Stimulated activated CD8-positive, alpha-beta memory T cell treated with anti-CD3 and anti-CD28 coated beads, Interleukin-7, amount 100 ng/mL, for 1 hour (primary cell): ENCODE measurements at places on chromosomes 11 and 22.

DNA sequence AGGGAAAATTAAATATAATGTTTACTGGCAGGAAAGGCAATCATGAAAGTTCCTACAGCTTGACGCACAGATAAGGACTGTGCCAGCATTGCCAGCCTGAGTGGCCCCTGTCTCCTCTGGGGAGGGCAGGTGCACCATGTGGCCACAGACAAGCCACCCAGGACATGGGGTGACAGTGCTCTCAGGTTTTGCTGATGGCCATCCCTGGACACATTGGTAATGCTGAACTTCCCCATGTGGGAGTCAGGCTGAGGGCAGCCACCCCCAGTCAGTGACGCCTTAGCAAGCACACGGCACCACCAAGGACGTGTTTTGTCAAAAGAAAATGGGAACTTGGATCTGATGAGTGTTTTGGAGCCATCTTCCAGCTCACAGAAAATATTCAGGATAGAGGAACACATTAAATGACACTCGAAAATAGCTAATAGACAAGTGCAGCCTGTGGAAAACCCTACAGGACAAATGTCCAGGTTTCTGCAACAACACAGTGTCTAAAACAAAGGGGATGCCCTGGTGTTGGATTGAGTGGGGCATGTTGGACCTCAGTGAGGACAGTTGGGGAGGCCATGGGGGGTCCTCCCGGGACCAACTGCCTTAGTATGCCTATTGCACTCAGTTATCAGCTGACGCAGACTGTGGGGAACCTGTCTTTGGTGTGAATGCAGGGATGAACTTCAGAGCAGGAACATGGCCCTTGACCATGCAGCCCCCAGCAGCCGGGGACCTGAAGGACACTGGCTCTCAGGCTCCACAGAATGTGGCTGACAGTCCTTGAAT lies 1450.5 kb downstream of the BRD1 start:
- DNase-seq = no peak

DNA sequence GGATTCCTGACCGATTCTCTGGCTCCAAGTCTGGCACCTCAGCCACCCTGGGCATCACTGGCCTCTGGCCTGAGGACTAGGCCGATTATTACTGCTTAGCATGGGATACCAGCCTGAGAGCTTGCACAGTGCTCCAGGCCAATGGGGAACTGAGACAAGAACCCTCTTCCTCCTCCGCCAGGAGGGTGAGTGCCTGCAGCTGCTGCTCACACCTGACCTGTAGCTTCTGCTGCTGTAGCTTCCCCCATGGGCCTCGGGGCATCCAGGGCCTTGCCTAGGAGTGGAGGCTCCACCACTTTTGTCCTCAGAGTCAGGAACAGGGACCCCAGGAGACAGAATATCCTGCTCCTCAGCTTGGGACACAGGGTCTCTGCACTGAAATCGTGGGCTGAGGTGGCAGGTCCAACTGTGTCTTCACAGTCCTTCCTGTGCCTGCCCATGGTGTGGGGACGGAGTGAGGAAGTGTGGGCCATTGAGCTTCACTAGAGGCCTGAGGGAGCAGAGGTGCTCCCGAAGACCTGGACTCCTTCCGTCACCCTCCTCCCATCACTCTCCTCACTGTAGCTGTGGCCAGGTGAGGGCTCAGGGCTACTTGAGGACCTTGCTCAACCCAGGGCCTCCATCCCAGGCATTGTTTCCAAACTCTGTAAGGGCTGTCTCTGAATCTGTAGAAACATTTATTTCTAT lies 103.8 kb downstream of the ZNF280B start:
- no peak for DNase-seq

DNA sequence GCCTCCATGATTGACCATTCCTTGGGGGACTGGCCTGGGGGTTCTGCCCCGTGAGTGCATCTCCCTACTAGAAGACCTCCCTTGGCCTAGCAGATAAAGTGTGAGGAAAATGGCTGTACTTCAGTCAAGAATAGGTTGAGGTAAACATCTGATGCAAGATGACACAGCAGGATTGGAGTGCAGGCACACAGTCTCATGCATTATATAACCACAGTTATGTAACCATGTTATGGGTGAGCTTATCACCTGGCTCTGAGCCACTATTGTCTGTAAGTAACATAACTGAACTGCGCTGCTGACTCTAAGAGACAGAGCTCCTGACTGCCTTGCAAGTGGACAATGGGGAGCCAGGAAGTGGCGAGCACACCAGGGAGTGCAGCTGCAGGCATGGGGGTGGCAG lies 378.7 kb upstream of the ANO5 start:
- DNase-seq = no peak

GRCh38 chr22:40055143-40055883 lies 60.6 kb downstream of the FAM83F start:
- no peak for DNase-seq

- no peak for DNase-seq
These were observed 22.8 kb downstream of the OSBP2 start for GRCh38 chr22:30717331-30717921.

GRCh38 chr22:22752556-22753477 lies 108.4 kb downstream of the GGTLC2 start:
- DNase-seq = no peak

GRCh38 chr11:91489989-91490388 lies 734.6 kb upstream of the FAT3 start:
- DNase-seq = no peak

DNA sequence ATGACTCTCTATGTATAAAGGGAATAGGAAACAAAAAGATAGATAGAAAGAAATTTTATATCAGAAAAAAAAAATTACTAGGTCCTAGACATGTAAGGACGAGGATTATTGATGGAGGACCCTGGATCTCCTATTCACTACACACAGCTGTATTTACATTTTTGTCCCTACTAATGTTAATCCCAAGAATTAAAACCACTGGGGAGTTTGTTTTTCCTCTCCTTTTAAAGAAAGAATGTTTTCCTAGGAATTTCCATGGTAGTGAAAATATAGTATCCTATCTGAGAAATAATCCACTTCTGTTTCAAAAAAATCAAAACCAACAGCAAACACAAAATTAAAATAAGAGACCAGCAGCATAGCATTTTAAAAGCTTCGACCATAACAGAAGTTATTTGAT lies 41.1 kb downstream of the PDGFD start:
- DNase-seq = no peak

DNA sequence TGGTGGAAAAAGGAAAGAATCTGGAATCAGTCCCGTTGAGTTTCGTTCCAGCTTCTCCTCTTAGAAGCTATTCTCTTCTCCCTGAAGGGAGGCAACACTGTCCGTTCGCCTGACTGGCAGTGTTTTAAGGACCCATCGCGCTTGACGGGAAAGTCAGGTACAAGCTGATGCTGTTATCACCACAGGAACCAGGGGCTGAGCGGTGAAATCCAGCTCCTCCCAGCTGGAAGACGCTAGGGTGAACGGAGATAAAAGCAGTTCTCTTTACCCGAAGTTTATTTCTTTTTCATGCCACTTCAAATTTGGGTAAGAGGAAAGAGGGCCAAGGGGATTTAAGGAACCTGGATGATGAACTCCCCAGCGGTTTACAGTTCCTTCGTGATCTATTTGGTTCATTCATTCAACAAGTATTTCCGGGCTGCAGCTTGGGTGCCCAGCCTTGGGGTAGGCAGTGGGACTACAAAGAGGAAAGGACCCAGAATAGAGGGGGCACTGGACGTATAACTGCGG lies 551 bp upstream of the DEUP1 start:
- no peak for DNase-seq

DNA sequence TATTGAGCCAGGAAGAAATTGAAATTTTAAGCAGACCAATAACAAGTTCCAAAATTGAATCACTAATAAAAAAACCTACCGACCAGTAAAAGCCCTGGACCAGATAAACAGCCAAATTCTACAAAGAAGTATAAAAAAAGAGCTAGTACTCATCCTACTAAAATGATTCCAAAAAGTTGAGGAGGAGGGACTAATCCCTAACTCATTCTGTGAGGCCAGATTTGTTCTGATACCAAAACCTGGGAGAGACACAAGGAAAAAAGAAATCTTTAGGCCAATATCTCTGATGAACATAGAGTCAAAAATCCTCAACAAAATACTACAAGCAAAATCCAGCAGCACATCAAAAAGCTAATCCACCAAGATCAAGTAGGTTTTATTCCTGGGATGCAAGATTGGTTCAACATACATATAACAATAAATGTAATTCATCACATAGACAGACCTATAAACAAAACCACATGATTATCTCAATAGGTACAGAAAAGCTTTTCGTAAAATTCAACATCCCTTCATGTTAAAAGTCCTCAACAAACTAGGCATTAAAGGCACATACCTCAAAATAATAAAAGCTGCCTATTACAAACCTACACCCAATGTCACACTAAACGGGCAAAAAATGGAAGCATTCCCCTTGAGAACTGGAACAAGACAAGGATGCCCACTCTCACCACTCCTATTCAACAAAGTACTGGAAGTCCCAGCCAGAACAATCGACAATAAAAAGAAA lies 13.1 kb downstream of the OR52A5 start:
- no peak for DNase-seq

- DNase-seq = no peak
These were observed 66.6 kb upstream of the OPCML start for GRCh38 chr11:133598906-133599305.

DNA sequence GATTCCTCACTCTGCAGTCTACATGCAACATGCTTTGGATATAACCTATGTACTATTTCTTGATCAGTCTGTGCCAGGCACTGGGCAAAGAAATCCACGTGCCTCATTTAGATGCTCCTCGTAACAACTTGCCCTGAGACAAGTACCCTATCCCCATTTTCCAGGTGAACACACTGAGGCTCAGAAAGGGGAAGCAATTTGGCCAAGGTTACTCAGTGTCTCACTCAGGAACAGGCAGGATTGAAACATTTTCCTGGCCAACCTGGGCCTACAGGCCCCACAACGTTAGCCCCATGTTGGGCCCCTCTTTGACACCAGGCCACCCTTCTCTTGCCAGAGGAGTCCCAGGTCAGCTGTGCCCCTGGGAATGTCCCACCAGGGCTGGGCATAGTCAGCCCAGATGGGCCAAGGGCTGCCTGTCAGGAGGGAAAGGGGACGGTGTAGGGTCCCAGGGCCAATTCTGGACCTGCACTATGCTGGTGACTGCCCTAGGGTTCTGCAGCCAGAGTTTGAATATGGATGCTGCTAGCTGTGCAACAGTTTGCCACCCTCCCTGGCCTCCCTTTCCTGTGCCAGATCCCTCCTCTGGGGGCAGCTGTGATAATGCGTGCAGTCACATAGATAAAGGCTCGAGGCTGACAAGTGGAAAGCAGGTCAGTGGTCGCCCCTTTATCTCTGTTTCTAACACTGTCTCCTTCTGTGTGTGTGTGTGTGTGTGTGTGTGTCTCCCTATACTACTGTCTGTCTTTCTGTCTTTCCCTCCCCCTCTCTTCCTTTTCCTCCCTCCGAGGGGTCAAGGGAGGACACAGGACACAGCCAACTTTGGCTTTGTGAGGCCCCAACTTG lies 10.4 kb upstream of the EMID1 start:
- no peak for DNase-seq

GRCh38 chr22:36828815-36829214 lies 12.0 kb upstream of the PVALB start:
- DNase-seq = no peak

GRCh38 chr22:25139062-25139461 lies 60.6 kb upstream of the CRYBB3 start:
- no peak for DNase-seq

DNA sequence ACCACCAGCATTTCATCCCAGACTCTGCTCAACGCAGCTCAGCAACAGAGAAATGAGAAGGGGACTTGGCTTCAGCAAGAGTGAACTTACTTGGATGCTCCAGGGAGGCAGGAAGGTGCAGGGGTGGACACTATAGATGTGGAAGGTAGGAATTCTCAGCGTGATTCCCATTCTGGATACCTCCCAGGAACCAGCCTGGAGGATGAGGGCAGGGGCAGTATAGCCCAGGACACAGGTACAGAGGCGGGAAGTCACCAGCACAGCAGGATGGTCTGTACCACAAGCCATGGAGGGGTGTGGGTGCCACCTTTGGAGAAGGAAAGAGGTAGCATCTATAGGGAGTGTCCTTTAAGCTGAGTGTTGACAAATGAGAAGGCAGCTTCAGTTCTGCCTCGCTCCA lies 1275.2 kb downstream of the TBC1D22A start:
- DNase-seq = no peak

- no peak for DNase-seq
These were observed 292.5 kb downstream of the TMEM135 start for GRCh38 chr11:87330187-87330601.

DNA sequence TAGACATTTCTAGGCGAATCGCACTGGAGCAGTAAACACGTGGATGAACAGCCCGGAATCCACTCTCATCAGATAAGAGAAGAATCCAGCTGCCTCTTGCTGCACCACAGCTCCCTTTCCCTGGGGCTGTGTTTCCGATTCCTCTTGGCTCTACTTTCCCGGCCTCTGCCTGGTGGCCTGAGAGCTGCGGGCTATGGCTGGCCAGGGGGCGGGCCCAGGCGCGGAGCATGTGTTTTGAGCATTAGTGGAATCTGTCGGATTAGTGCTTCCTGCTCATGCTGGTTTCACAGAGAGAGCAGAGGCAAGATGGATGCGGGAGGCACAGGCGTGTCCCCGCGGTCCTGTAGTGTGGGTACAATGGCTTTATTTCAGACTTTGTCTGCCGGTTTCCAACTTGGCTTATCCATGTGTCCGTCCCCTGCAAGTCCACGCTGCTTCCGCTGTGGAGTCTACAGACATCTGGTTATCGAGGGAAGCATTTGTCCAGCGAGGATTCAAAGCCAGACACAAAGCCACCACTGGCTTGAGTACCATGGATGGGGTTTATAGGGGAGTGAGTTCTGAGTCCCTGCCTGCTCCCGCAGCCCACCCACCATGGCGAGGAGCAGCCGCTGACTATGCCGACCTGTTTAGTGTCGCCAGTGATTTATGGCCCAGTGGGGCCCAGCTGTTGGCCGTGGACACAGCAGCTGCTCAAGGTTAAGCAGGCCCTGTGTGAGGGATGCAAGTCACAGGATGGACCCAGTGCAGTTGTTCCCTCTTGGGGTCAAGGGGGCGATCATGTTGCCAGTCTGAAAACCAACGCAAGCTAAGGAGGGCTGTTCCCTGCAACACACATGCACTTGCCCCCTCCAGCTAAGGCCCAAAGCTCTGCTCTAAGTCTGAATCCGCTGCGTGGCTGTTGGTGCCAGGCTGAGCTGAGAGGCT lies 43.3 kb upstream of the EP300 start:
- DNase-seq = no peak

DNA sequence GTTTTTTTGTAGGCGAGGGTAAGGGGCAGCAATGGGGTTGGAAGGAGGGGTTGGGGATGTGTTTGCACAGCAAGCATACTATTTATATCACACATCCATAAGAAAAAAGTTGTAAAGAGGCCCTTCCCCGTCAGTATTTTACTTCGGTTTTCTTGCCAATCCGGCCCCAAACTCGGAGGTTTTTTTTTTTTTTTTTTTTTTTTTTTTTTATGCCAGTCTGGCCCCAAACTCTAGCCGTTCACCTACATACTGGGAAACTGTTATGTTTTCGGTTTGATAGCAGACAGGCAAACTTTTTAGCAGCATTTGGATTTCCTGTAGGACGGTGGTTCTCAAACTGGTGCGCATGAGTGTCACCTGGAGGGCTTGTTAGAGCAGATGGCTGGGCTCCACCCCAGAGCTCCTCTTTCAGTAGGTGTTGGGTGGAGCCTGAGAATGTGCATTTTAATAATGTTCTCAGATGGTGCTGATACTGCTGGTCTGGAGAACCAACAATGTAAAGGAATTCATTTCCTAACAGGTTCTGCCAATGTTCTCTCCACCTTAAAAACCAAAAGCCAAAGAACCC lies 76.5 kb upstream of the ZBED5 start:
- DNase-seq = no peak
